ENCODE measurements at places on chromosomes 11 and 22. TPM values are rescaled to one million over a fixed set of nuclear protein-coding genes. Genes with fewer than 3 reads are reported as not detected.

PACSIN3 gene
- total RNA-seq, result 6.5 TPM

DNA sequence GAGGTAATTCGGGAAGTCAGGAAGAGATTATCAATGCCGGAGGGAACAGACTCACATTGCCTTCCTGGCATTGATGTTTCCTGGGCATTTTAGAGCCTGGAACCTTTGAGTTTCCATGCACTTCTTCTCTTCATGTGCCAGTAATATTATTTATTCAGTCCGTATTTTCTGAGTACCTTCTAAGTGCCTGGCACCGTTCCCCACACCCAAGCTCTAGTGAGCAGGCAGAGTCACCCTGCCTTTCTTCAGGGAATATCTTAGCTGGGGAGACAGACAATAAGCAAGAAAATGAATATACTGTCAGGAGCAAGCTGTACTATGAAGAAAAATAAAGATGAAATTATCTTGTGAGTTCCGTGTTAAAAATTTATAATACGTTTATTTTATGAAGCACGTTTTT lies 136.2 kb upstream of the SEZ6L start:
- no peak for DNase-seq

GRCh38 chr22:40594924-40595323 lies 41.6 kb downstream of the MRTFA start:
- DNase-seq, result no peak

GSTT2 gene
- not detected for total RNA-seq

DNA sequence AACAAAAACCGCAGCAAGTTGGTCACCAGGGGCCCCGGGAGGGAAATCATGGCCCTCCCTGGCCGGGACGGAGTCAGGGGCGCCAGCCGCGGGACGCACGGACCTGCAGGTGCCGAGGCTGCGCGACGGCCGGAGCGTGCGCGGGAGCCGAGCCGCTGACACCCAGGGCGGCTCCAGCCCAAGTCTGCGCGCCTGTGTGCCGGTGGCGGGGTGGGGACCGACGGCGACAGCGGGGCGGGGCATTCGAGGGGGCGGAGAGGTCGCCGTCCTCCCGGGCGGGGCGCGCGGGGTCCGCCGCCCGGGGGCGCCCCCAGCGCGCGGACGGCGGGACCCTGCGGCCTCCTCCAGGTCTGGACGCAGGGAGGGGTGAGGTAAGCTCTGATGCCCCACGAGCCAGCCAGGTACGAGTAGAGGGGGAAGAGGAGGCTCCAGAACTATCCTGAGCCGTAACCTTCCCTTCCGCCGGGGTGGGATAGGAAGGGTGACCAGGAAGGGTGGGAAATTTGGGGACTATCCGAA lies at the start of gene ESAM:
ESAM (minus strand) TSS at position 186 of the 519 bp plus-strand sequence; CDS start at position 50, 136 bp downstream.
- peak; percentile 68 for DNase-seq

DNA sequence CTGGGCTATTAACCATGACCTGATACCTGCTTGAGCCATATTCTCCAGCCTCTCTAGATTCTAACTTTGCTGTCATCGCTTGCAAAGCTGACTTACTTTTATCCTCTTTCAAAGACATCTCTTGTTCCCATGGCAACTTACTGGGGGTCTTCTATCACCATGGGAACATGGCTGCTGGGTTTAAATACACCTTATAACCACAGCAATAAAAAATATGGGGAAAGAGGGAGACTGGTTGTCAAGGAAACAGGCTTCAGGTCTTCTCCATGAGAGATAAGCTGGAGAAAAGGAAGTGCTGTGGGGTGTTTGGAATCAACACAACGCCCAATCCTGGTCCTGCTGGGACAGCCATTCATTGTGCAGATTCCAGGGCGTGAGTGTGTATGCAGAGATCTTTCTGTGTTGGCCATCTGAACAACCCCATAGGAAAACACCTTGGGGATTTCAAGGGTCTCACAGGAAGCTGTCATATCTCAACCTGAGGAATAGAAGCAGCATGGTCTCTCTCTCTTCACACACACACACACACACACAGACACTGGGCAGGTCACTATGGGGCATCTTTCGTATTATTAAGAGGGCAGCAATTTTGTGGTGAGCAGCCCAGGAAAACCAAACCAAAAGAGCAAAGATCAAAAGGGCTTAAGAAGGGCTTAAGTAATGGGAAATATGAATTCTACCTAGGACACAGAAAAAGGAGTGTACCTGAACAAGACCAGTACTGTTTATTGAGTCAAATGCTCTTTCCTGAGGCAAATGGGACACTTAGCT lies 344.7 kb upstream of the NCAM1 start:
- no peak for DNase-seq

- DNase-seq, result peak; percentile 43
These were observed 11.3 kb upstream of the NFAM1 start for GRCh38 chr22:42443240-42444076.

COMT gene
- 56.8 TPM for total RNA-seq

GRCh38 chr11:33775832-33776470 lies 1.6 kb upstream of the FBXO3 start:
- no peak for DNase-seq

- DNase-seq, result no peak
These were observed 125.6 kb upstream of the SLC5A12 start for GRCh38 chr11:26847459-26847858.

XKR3 gene
- not detected for total RNA-seq

DNA sequence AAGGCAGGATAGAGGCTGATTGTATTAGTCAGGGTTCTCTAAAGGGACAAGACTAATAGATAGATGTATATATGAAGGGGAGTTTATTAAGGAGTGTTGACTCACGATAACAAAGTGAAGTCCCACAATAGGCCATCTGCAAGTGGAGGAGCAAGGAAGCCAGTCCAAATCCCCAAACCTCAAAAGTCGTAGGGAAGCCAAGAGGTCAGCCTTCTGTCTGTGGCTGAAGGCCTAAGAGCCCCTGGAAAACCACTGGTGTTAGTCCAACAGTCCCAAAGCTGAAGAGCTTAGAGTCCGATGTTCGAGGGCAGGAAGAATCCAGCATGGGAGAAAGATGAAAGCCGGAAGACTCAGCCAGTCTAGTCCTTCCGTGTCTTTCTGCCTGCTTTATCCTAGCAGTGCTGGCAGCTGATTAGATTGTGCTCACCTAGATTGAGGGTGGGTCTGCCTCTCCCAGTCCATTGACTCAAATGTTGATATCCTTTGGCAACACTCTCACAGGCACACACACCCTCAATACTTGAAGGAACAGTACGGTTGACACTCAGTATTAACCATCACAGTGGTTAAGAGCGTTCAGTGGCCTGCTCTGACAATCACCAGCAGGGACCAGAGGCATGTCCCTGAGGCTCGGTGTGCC lies 135.6 kb downstream of the CSNK2A3 start:
- no peak for DNase-seq

OR6A2 gene
- total RNA-seq, result not detected

DNA sequence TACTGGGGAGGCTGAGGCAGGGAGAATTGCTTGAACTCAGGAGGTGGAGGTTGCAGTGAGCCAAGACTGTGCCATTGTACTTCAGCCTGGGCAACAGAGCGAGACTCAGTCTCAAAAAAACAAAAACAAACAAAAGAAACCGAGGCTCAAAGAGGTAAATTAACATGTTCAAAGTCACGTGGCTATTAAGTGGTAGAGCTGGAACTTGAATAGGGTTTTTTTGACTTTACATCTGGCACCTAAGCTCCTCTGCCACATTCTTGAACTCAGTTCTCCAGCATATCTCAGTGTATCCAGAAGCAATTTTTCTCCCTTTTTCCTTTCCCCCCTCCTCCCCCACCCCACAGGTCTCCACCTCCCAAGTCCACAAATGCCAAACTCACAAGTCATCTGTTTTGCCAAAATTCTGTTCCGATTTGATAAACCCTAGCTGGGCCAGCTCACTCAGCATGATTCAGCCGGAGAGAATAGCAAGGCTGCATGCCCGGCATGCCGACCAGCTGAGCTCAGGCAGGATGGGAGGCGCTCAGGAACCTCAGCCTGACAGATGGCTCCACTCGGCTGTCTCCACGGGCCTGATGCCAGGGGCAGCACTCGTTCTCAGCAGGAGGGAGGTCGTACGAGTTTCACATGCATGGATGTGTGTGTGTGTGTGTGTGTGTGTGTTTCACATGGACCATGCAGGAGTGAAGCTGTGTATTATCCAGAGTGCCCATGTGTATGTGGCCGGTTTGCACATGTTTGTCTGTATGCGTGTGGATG lies 63.2 kb upstream of the RRAS2 start:
- DNase-seq, result no peak

PTPN5 gene
- not detected for total RNA-seq

GRCh38 chr11:35949242-35949641 lies 5.4 kb downstream of the LDLRAD3 start:
- no peak for DNase-seq

DNA sequence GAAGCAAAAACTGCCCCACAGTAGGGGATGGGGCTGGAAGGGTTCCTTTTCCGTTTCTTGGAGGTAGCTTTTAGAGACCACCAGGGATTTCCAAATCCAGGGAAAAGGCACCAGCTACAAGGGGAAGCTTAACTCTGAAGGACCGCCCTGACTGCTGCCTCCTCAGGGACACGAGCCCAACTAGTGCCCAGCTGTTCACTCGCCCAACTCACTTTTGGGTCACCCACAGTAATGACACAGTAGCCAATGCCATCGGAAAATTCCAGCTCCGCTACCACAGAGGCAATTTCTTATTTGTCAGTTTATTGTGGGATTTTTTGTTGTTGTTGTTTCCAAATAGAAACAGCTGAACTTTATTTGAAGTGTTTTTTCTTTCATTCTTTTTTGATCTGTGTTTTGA lies 141.3 kb downstream of the ATXN10 start:
- no peak for DNase-seq

BEST1 gene
- 0.45 TPM for total RNA-seq

SCGB2A2 gene
- not detected for total RNA-seq

DNA sequence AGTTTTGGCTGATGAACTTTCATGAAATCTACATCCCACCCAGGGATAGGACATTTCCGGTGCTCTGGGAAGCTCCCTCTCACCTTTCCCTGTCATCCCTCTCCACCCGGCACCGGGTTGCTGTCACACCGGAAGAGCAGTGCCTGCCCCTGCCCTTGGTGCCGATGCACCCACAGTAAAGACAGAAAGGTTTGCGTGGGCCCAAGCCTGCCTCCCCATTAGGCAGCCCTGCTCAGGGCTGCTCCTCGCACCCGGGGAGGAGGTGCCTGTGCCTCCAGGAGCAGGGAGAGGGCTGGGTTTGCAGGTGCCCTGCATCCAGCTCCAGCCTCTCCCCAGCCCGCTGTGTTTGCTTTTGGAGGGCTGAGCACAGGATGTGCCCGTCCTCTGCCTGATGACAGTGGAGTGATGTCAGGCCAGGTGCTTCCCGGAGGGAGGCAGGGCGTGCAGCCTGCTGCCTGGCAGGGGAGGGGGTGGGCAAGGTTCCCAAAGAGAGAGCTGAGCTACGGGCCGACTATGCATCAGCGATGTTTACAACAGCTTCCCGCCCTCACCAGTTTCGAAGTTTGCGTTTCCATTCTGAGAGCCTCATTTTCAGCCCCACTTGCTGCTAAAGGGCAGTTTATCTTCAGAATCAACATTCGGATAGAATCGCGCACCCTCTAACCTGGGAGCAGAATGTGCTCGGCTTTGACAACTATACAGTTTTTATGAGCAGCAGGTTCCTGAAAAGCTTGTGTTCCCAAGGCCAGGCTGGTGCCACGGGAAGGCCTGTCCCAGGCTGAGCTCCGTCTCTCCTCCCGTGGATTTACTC lies 83.2 kb upstream of the CLDN5 start:
- DNase-seq, result peak; percentile 94

All from activated naive CD4-positive, alpha-beta T cell treated with anti-CD3 and anti-CD28 coated beads for 36 hours (primary cell).